ENCODE measurements at places on chromosomes 7 and 10.

GRCh38 chr10:47031211-47031900, 120.1 kb downstream of the PTPN20 start:
- DNase-seq = no peak

GRCh38 chr10:93503075-93503474, 6.7 kb downstream of the CEP55 start:
- no peak for DNase-seq

DNA sequence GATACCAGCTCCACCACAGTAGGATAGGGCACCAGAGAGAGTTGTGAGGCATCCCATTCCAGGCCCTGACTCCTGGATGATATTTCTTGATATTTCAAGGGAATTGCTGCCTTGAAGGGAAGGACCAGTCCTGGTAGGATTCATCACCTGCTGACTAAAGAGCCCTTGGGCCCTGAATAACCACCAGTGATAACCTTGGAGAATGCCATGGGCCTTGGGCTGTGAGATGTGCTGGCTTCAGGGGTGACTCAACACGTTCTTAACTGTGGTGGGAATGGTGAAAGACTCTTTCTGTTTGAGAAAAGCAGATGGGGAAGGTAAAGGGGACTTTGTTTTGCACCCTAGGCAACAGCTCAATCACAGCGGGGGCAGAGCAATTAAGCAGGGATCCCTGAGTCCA, 21.4 kb upstream of the ASZ1 start:
- DNase-seq = no peak

GRCh38 chr10:116155191-116155590, 117.8 kb downstream of the GFRA1 start:
- no peak for DNase-seq

DNA sequence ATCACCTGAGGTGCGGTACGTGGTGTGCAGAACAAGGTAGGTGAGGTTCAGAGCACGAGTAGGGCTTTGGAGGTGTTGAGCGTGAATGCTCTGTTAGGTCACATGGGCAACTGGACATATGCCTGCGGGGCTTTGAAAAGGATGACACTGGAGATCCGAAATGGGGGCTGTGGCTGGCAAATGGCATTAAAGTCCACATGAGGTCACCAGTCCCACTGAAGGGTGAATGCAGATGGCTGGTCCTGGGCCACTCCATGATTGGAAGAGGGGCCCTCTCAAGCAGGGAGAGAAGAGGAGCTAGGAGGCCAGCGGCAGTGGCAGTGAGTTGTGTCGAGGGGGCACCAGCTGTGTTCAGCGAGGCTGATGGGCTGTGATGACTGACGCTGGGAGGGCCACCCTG, 254.9 kb upstream of the SHH start:
- no peak for DNase-seq

- no peak for DNase-seq
Measured at GRCh38 chr7:389911-390601, 100.1 kb downstream of the FOXL3 start.

DNA sequence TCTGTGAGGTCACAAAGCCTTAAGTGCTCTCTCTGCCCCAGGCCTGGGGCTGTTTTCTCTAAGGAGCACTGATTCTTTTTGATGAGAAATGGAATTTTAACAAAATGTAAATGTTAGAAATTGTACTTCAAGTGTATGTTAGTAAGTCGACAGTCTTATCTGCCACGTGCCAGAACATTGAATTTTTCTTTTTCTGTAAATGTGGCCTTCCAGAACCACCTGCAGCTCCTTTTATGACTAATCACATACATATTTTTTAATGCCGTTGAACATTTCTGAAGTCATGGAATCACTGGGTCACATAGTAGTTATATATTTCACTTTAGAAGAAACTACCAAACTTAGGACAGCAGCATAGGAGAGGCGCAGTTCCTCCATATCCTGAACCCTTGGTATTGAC, 38.0 kb downstream of the UBE3C start:
- no peak for DNase-seq

- no peak for DNase-seq
Measured at GRCh38 chr10:60148266-60148840, 241.3 kb downstream of the ANK3 start.

GRCh38 chr7:92797284-92797683, 39.1 kb downstream of the CDK6 start:
- DNase-seq = no peak

Data from anterior cingulate cortex (tissue), 58 donors.